ENCODE measurements at places on chromosomes 1 and 21. TPM values are rescaled to one million over a fixed set of nuclear protein-coding genes. Genes with fewer than 3 reads are reported as not detected.

The ACAP3 gene
- total RNA-seq, result 28.4 TPM

The GNAT2 gene
- total RNA-seq, result 0.17 TPM

The CCDC185 gene
- total RNA-seq, result not detected

The GON4L gene
- total RNA-seq, result 11.3 TPM

The PSRC1 gene
- 5.3 TPM for total RNA-seq

The HMCN1 gene
- total RNA-seq, result 18.7 TPM

The RUNX3 gene
- not detected for total RNA-seq

The UMODL1 gene
- total RNA-seq, result not detected

The DNASE2B gene
- not detected for total RNA-seq

The VANGL1 gene
- total RNA-seq, result 8.7 TPM

The SPATA21 gene
- total RNA-seq, result not detected

The ETV3L gene
- total RNA-seq, result not detected

The FABP3 gene
- 135 TPM for total RNA-seq

The ACP6 gene
- total RNA-seq, result 2.3 TPM

The NBPF4 gene
- total RNA-seq, result not detected

The FMO1 gene
- total RNA-seq, result 4.4 TPM

The USH2A gene
- not detected for total RNA-seq

The LYPD8 gene
- total RNA-seq, result not detected

The CELSR2 gene
- total RNA-seq, result 1.2 TPM

Measured in pericardium fibroblast (primary cell).